ENCODE measurements at places on chromosomes 7 and 10.

DNA sequence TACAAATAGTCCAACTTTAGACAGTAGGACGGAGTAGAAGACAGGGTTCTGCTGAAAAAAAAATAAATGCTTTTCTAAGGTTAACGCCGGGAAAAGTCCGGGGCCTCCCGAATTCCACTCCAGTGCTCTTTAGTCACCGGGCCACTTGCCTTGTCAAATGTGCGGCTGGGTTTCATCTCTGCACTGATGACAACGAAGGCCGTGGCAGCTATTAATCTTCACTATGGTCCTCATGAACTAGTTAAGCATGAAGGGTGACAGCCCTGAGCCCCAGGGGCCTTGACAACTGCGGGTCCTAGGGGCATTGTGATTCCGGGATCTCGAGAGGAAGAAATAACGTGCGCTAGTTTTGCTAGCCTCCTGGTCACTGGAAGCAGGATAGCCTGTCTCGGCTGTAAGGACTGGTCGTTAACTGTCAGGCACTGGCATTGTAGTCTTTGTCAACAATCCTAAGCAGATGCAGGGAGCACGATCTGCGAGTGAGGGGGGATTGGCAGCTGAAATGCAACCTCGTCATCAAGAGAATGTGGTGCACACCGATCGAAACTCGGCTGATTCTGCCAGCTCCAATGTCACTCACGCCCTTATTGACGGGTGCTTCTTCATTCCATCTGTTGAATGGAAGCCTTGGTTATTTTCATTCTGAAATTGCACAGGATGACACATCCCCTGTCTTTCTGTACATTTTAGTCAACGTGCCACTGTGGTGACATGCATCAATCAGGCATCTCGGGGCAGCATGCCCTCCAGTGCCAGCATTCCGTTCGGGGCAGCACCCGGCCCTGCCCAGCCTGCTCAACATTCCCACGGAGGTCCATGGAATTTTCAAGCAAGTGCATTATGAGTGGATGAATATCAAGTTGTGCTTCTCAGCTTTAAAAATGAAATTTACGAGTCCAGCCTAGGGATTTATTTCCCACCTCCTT, 51.6 kb upstream of the MGMT start:
- DNase-seq = no peak

- DNase-seq = no peak
Measured at GRCh38 chr10:110531687-110532086, 34.0 kb downstream of the DUSP5 start.

DNA sequence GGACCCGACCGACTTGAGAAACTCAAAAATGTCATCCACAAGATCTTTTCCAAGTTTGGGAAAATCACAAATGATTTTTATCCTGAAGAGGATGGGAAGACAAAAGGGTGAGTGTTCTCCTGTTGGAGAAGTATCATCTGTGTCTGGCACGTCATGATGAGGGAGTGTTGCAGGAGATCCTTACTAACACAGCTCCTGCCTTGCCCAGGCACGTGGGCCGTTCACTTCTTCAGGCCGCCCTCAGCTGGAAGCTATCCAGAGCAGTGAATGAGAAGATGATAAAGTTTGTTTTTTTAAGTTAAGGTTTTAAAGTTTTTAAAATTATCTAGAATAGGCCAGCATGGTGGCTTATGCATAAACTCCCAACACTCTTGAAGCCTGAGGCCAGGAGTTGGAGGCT, 6.2 kb downstream of the EIF3B start:
- no peak for DNase-seq

- no peak for DNase-seq
Measured at GRCh38 chr7:128407751-128408708, 1.8 kb downstream of the IMPDH1 start.

DNA sequence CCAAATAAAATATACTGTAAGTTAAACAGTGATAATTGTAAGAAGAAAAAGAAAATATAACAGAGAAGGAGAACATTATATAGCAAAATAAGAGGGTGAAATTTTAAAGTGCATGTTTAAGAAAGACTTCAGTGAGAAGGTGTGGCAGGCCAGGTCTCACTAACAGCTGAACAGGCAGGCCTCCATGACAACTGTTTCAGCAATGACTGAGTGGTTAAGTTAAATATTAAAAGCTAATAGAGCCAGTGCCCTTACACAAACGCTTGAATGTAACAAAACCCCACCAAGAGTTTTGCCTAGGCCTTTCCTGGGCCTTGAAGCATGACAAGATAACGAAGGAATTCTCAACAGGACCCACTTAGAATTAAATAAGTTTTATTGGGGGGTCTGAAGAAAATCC, 32.6 kb downstream of the CFAP43 start:
- DNase-seq = no peak

GRCh38 chr7:95700917-95701316, 71.4 kb upstream of the DYNC1I1 start:
- DNase-seq = no peak

DNA sequence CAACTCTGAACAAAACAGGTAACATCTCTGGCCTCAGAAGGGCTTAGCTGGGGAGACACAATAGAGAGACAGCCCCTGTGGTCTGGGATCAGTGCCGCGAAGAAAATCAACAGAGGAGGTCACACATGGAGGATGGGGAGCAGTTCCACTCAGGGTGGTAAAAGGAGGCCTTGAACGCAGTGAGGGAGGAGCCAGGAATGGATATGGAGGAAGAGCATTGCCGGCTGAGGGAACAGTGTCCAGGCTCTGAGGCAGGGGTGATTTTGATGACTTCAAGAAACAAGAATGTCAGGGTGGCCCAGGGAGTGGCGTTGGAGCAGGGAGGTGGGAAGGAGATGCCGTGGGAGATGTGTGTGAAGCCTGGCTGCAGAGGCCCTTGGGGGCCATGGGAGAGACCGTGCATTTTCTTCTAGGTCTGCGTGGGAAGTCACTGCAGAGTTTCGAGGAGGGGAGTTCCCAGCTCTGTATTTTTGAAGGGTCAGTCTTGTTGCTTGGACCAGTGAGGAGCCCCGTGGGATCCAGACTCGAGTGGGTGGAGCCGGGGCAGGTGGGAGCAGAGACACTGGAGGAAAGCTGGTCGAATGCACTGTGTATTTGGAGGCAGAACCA, 35.7 kb upstream of the SH2D4B start:
- no peak for DNase-seq
